Coronary artery (tissue), 2 donors: ENCODE measurements at places on chromosomes 3 and 15.

DNA sequence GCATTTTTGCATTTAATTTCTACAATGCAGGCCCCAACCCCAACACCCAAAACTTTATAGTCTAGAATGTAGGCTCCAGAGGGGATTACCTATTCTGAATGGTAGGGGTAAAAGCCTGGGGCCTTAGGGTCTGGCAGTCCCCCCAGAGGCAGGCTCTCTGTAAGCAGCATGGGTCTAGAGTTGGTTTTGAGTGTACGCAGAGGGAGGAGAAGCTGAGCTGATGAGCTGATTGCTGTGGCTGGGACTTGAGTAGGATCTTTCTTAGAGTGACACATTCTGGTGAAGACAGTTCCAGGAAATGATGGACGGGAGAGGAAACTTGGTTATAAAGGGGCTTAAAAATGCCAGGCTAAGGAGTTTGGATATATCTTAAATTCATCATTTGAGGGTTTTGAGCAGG lies 2.1 kb downstream of the LPP start:
- no peak for DNase-seq

DNA sequence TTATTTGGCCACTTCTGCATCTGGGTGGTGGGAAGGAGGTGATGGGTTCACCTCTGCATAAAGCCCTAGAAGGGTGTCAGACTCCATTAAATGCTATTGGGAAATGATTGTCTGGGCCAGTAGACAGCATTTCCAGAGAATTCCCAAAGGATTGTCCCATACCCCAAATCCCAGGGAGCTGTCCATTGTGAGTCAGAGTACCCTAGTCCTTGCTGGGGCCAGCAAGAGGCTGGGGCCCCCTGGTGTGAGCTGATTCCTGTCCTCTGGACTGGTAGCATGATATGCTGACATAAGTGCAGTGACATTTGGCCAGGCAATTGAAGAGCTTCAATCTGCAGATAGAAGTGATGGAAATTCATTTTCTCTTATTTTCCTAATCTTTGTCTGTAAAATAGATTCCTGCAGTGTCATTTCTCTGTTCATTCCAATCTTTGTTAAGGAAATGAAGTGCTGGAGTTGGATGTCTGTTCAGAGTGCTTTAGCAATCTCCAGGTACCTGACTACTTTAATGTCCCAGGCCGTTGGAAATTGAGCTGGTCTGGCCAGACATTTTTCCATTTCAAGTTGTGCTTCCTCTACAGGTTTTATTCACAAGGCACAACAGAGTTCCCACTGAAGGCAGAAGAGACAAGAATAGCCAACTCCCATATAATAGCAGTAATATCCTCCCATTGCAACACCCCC lies 91.2 kb downstream of the RPLP1 start:
- no peak for DNase-seq

GRCh38 chr3:160801386-160802118 lies 45.5 kb downstream of the PPM1L start:
- DNase-seq, result peak; percentile 83

DNA sequence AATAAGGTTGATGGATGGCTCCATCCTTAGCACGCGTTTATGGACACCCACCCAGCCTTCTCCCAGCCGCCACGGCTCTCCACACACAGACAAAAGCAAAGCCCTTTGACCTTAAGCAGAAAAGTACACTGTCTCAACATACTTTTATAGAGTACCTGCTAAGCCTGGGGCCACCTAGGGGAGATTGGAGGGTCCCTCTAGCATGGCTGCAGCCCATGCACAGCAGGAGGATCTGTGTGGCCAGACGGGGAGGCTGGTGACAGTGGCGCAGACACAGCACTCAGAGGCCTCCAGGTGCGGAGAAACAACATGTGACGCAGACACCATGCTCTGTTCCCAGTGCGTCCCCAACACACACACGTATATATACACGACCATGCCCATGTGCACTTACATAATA lies 174.9 kb downstream of the XXYLT1 start:
- no peak for DNase-seq

DNA sequence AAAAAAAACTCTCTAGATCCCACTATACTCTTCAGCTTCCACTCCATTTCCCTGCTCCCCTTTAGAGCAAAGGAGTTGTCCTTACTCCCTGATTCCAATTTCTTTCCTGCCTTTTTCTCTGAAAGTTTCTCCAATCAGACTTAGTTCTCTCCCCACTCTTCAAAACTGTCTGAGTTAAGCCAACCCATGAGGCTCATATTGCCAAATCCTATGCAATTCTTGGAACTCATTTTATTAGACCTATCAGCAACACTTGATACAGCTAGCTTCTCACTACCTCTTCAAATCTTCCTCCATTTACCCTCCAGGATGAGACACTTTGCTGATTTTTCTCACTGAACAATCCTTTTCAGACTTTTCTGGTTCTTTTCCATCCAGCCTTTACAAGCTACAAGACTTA lies 233.1 kb downstream of the THRB start:
- no peak for DNase-seq

GRCh38 chr3:17771177-17772017 lies 29.0 kb upstream of the TBC1D5 start:
- DNase-seq, result no peak

GRCh38 chr3:107284612-107285011 lies 92.6 kb upstream of the CCDC54 start:
- DNase-seq, result no peak

- DNase-seq, result no peak
These were observed 54.7 kb downstream of the RPL22L1 start for GRCh38 chr3:170815340-170815739.

- no peak for DNase-seq
These were observed 716.5 kb upstream of the CFAP20DC start for GRCh38 chr3:59766200-59766872.

DNA sequence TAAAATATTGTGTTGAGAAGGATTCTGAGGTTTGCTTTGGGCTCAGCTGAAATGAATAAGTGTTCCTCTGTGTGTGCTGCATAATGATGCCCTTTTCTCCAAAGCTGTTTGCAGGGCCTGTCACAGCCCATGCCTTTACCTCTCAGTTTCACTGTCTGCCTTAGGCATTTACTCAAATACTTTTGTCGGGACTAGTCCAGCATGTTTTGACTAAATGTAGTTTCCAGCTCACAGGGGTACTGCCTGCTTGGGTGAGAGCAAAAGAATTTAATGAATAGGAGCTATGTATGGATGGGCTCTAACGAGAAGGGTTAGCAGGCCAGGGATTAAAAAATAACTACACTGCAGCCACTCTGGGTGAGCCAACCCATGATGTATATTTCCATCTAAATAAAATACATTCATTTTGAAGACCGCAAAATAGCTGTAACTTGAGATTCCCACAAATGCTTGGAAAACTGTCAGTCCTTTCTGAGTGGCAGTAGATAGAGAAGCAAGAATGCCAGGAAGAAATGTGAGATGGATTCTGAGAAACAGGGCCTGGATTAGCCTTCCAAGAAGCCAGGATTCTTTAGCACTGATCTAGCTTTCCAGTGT lies 549.2 kb upstream of the TBL1XR1 start:
- DNase-seq, result no peak

GRCh38 chr15:41961001-41961518 lies 11.3 kb downstream of the EHD4 start:
- DNase-seq, result no peak

GRCh38 chr3:5754602-5755001 lies 567.1 kb downstream of the EDEM1 start:
- DNase-seq, result no peak

DNA sequence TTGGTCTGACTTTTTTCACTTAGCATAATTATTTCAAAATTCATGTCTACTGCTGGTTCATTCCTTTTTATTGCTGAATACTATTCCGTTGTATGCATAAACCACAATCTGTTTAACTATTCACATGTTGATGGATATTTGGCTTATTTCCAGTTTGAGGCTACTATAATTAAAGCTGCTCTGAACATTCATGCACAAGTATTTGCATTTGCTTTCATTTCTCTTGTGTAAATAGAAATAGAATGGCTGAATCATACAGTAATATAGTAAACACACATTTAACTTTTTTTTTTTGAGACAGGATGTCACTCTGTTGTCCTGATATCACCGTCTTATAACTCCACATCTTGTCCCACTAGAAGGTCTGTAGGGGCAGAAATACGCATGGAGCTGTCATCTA lies 57.3 kb downstream of the NMNAT3 start:
- no peak for DNase-seq

DNA sequence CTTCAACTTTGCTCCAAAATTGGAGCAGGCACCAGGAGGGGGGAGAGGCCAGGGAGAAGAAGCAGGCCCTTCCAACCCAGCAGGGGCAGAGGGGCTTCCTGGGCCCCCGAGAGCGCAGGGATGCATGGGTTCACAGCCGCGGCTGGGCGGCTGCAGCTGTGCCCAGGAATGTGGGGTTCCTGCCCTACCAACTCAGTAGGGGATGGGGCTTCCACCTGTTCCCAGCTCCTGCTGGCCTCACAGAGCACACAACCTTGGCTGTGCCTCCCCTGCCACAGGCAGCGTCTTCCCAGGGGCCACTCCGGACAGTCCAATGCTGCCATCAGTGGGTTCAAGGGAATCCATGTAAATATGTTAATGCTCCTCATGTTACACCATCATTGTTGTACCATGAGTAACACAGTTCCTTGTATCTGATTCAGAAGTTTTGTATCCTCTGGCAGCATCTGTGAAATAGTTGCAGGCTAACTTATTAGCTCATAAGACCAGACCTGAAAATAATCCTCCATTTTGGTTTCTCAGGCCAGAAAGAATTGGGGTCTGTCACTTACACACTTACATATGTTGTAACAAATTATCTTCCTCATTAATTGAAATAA lies 12.1 kb upstream of the SIAH2 start:
- DNase-seq, result no peak

GRCh38 chr3:121584418-121584817 lies 8.8 kb upstream of the FBXO40 start:
- DNase-seq, result no peak

DNA sequence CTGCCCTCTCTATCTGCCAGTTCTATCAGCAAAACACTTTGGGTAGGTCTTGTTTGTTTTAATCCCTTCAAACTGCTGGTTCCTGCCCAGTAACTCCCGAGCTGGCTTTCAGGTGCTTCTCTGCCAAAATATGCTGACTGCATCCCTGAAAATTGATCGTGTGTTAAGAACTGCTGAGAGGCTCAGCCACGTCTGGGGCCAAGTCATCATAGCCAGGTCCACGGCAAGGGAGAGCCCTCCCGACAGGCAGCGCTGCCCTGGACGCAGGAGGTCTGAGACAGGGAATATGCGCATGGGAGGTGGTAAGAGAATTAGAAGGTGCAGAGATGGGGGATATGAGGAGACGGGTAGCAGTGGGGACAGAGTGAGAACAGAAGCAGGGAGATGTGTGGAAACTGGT lies 179.7 kb upstream of the TOPAZ1 start:
- no peak for DNase-seq

GRCh38 chr3:45580112-45580765 lies 14.3 kb upstream of the LIMD1 start:
- no peak for DNase-seq

- no peak for DNase-seq
These were observed 199.9 kb downstream of the FNDC3B start for GRCh38 chr3:172239218-172239790.

DNA sequence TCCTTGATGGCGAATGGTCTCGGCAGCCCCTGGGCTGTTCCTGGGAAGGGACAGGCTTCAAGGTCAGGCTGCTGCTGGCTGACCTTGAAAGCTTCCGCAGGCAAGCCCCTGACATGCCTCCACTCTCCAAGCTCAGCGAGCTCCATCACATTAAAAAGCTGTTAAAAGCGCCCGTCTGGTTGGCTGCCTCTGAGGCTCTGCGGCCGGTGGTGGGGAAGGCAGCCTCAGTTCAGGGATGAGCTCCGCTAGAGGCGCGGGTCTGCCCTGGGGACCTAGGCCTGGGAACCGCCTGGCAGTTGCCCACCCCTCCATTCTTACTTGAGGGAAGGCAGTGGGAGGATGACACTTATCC lies 103.8 kb downstream of the LINGO1 start:
- no peak for DNase-seq

DNA sequence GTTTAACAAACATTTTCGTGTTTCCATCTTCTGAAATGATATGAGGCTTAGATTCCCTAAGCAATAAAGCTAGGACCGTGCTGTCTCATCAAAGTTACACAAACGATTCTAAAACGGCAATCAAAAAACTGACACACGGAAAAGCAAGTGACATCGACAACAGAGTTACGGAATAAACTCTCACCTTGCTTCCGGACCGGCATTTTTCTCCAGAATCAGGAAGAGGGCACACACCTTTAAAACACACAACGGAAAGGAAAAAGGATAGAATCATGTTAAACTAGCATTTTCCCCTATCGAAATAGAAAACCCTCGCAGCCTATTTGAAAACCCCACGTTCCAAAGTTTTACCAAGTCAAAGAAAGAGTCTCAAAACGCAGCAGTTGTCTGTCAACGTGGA lies 1.4 kb downstream of the DLG1 start:
- no peak for DNase-seq

- no peak for DNase-seq
These were observed 378.7 kb upstream of the TGFBR2 start for GRCh38 chr3:30227571-30228301.

DNA sequence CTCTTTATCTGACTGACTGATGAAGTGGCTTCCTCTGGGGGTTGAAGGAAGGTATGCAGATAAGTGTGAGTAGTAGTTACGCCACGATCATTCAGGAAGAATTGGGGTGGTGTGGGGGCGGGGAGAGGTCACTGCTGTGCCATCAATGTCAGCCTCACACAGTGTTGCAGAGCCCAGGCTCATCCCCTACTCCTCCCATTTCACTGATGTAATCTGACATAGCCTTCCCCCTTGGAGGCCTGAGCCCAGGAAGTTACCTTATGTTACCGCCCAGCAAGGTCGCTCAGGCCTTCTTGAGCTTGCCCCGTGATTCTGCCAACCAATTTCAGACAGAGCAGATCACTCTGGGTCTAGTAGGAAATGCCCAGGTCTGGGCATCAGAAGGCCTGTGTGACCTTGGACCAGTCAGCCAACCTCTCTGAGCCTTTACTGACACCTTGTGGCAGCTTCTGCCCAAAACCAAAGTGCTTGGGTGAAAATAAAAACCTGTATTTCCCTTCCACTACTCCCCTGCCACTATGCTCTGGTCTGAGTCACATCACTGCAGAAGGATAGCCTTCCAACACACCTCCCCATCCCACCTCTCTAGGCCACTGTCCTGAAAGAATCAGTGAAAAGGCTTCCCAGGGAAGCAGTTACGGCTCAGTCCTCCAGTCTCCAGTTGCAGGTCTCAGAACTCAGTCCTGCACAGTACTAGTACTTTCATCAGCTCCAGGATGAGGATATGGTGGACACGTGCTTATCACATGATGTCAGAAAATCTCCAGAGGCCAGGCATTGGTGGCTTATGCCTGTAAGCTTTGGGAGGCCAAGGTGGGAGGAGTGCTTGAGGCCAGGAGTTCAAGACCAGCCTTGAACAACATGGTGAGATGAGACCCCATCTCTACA lies 28.1 kb upstream of the INSYN1 start:
- no peak for DNase-seq

GRCh38 chr15:52709187-52709981 lies 30.2 kb upstream of the ATOSA start:
- DNase-seq, result no peak

- peak; percentile 64 for DNase-seq
These were observed 12.2 kb upstream of the SNRPA1 start for GRCh38 chr15:101307048-101307896.
